CD4-positive, alpha-beta T cell (primary cell): ENCODE measurements at places on chromosomes 6 and 20.
A peak's percentile ranks its signal among the peaks of the same experiment; 100 is the strongest.

DNA sequence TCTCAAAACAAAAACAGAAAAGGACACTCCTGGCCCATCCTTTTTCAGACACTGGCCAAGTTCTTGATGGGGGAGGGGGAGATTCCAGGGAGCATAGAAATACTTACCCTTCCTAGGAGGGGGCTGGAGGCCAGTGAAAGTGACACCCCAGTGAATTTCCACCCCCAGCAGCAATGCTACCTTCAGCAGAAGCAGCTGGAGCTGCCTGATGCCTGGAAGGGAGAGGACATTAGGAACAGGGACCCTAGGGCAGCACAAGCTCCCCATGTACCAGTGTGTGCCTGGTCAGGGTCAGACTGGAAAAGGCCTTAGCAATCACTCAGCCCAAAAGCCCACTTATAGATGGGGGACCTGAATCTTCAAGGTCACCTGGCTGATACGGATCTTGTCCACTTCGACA lies 2.4 kb downstream of the MICAL1 start:
- H3K27me3 ChIP-seq: no peaks in the 10 kb centered on the region
- no peak for DNase-seq
- H3K27ac ChIP-seq: no peak overlapping the region

DNA sequence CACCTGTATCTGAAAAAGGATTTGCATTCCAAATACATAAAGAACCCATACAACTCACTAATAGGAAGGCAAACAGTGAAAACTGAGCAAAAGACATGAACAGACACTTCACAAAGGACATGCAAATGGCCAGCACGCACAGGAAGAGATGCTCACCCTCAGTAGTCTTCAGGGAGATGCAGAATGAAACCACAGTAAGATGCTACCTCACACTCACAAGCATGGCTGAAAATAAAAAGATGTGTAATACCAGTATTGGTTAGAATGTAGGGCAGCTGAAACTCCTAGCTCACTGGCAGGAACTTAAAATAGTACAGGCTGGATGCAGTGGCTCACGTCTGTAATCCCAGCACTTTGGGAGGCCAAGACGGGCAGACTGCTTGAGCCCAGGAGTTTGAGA lies 64.6 kb downstream of the SNX5 start:
- no peak overlapping the region for H3K4me3 ChIP-seq
- H3K36me3 ChIP-seq: no peaks in the 10 kb centered on the region
- H3K27ac ChIP-seq: no peak overlapping the region
- no peaks in the 10 kb centered on the region for H3K4me1 ChIP-seq
- DNase-seq: no peak
- H3K27me3 ChIP-seq: peaks cover 4% of the 10 kb centered on the region

DNA sequence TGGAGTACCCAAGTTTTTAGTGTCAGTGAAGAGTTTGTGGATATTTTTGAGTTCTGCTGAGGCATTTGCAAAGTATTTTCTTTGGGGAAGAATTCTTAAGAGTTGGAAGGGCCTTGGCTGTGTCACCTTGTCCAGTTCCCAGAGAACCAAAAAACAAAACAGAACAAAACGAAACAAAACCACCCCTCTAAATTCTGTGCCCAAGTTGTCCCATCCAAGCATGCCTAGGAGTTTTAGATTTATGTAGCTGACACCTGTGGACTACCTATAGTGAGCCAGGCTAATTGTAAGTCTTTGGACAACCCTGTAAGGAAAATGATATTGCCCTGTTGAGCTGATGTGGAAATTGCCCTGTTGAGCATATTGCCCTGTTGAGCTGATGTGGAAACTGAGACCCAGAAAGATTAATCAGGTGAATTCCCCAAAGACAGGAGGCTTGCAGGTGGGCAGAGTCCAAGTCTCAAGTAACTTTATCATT lies 1.0 kb upstream of the ECI2 start:
- peak; percentile 13 for DNase-seq
- H3K27me3 ChIP-seq: no peaks in the 10 kb centered on the region
- H3K36me3 ChIP-seq: peaks cover 14% of the 10 kb centered on the region
- peak overlapping the region; percentile 47 for H3K27ac ChIP-seq

DNA sequence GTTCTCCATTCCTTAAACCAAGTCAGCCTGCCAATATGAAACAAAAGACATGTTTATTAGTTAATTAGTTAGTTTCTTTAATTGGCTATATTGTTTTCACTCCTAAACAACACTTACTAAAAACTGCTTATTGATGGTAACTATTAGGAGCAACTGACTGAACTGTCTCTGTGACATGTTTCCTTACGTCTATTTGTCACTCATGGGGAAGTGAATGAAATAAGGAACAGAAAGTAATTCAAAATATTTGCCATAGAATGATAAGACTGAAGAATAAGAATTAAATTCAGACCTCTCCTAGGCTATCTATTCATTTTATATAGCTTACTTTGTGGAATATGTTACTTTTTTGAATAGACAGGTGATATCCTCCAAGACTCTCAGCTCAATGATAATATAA lies 217.2 kb downstream of the LAMA2 start:
- DNase-seq: no peak
- no peak overlapping the region for H3K27ac ChIP-seq
- no peaks in the 10 kb centered on the region for H3K36me3 ChIP-seq
- no peaks in the 10 kb centered on the region for H3K27me3 ChIP-seq

GRCh38 chr20:60007464-60007863 lies 49.2 kb downstream of the CDH26 start:
- H3K27me3 ChIP-seq: no peaks in the 10 kb centered on the region
- H3K4me1 ChIP-seq: peaks cover 16% of the 10 kb centered on the region
- no peaks in the 10 kb centered on the region for H3K36me3 ChIP-seq
- no peak overlapping the region for H3K27ac ChIP-seq

DNA sequence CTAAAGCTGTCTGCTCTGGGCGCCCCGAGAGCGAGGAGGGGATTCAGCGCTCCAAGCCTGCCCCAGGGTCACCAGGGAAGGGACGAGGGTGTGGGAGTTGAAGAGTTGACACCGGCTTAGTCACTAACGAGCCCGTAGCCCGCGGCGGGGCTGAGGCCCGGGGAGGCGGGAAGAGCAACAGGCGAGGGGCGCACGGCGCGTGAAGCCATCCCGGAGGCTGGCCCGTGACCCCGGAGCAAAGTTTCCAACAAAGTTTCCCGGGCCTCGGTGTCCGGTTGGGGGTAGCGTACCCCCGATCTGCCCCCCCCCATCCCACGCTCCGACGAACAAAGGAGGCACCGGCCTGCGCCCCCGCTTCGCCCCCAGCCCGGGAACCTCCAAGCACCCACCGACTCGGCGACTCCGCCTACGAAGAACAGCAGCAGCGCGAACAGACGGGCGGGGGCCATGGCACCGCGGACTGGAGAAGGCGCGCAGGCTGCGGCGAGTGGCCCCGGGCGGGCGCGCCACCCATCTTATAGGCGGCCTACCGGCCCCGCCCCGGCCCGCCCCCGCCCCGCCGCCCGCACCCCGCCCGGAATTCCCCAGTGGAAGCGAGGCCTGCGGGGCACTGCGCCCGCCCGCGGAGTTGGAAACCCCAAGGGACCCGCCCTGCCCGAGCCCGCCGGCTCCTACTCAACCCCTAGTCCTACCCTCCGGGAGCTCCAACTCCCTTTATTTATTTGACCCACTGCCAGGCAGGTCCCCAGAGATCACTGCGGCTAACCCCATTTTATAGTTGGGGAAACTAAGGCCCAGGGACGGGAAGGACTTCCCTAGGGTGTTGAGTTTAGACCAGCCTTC lies at the start of gene SDC4:
Gene SDC4 (minus strand): TSS at position 489 of the 843 bp plus-strand sequence. CDS start 40 bp downstream, at position 449.
- no peaks in the 10 kb centered on the region for H3K27me3 ChIP-seq
- peaks cover 36% of the 10 kb centered on the region for H3K4me1 ChIP-seq
- H3K27ac ChIP-seq: no peak within 1 kb of the TSS
- DNase-seq: peak; percentile 59
- H3K36me3 ChIP-seq: no peaks in the 10 kb centered on the region

- H3K36me3 ChIP-seq: no peaks in the 10 kb centered on the region
- H3K4me3 ChIP-seq: no peak overlapping the region
- H3K4me1 ChIP-seq: no peaks in the 10 kb centered on the region
Observed at GRCh38 chr20:37144856-37145404, 34.2 kb upstream of the RPN2 start.

- DNase-seq: no peak
- peak overlapping the region; percentile 71 for H3K4me3 ChIP-seq
- H3K36me3 ChIP-seq: no peaks in the 10 kb centered on the region
- H3K4me1 ChIP-seq: peaks cover 47% of the 10 kb centered on the region
- H3K27me3 ChIP-seq: no peaks in the 10 kb centered on the region
Observed at GRCh38 chr6:25042536-25042935, 106.8 kb upstream of the RIPOR2 start.

DNA sequence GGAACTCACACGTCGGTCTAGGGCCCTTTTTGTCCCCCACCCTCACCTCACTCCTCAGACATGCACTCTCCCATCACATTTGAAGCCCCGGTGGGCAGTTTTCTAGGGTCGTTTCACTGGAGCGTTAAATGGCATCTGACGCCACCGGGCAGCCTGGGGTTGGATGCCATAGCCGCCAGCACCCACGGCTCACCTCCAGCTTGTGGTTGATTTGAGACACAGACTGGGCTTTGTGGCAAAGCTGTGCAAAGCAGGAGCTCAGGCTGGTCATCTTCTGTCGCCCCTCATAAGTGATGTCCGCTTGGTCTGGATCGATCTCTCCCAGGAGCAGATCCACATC lies 530 bp downstream of the GOPC start:
- peaks cover 15% of the 10 kb centered on the region for H3K4me1 ChIP-seq
- no peak for DNase-seq
- peaks cover 10% of the 10 kb centered on the region for H3K36me3 ChIP-seq
- peak overlapping the region; percentile 86 for H3K27ac ChIP-seq

- DNase-seq: no peak
- H3K27ac ChIP-seq: no peak overlapping the region
- H3K36me3 ChIP-seq: no peaks in the 10 kb centered on the region
- H3K4me1 ChIP-seq: no peaks in the 10 kb centered on the region
- H3K4me3 ChIP-seq: no peak overlapping the region
Observed at GRCh38 chr6:126385536-126385935, 45.6 kb downstream of the CENPW start.

DNA sequence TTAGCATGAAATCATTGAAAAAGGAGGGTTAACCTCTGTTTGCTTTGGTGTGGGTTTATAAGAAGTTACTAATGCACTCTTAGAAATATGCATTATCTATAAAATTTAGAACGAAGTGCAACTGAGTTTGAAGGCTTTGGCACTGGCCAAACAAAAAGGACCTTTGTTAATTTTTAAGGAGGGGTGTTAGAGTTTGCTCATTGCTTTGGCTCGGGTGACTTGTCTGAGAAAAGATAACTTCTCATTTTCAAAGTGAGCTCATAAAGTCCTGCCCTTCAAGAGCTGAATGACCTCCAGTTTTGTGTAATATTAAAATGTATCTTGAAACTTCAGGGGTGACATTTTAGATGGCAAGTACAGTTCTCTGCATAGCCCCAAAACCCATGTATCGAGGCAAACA lies 25.9 kb downstream of the NEDD9 start:
- H3K27ac ChIP-seq: no peak overlapping the region
- no peak overlapping the region for H3K4me3 ChIP-seq
- no peak for DNase-seq
- peaks cover 15% of the 10 kb centered on the region for H3K4me1 ChIP-seq
